ENCODE measurements at places on chromosomes 6 and 20.

DNA sequence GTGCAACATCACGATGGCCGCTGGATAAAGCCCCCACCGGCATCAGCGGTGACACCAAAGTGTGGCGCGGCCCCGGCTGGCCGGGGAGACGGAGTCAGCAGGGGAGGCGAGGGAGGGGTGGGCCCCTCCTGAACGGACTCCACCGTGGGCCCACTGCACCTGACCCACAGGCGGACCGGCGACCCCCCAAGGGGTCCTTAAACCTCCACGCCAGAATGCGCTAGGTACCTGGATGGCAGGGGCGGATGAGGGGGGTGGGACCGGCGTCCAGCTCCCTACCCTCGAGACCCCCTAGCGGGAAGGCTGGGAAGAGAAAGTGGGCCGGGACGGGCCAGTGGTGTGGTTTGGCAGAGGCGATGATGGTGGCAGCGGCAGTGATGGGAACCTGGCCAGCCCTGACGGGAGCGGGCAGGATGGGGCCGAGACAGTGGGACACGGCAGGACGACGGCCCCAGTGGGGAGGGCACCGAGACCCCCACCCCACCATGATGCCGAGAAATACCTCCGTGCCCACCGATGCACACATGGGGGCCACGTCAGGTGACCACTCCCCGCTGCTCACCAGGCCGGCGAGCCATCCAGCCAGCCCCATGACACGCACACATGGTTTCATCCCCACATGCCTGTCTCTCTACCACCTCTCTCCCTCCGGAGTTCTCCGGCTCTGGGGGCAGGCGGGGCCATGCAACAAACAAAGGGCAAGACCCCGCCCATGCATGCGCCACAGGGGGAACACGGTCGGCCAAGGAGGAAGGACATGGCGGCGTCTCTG is 771.9 kb upstream of the DEFB115 start:
- DNase-seq = no peak

GRCh38 chr20:35303735-35304491 is 11.7 kb upstream of the FAM83C start:
- peak; percentile 87 for DNase-seq

- DNase-seq = no peak
These were observed 14.9 kb downstream of the NEDD9 start for GRCh38 chr6:11217360-11218101.

DNA sequence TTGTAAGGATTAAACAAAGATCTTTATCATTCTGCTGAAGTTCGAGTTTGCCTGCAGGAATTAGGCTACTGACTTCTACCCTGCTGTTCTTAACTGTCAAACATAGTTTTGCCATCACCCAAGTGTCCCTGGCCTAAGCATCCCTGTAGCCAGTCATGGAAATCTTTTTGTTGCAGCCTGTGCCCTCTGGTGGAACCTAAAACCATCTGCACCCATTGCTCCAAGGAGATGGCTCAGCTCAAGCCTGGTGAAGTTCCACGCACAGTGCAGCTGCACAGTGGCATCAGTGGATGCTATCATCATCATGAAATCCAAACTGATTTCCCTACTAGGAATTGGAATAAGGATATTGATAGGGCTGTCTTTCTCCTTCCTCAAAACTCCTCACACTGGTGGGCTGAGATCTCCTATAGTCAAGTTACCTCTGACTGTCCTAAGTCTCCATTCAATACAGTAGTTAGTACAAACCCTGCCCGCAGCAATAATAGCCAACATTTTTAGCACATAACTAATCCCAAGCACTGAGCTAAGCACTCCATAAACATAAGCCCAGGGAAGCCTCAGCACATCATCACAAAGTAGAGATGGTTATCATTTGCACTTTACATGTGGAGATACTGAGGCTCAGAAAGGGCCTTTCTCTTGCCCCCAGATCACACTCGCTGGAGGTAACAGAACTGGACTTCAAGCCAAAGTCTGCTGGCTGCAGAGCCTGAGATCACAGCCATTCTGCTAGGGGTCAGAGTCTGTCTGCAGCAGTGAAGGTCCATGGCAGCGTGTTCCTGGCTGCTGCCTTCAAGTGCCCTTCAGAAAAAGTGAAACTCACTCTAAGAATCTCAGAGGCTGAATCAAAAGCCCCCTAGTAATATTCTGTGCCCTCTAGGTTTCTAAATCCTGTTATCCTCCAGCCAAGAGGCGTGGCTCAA is 77.2 kb upstream of the MC3R start:
- no peak for DNase-seq

GRCh38 chr6:131727868-131728267 is 17.1 kb upstream of the CTAGE9 start:
- DNase-seq = no peak
